ENCODE measurements at places on chromosomes 4 and X.

GRCh38 chr4:121164291-121164690 lies at the start of gene TNIP3:
TNIP3 (minus strand) TSS chr4:121164321; CDS start chr4:121164125, 196 bp downstream.
- no peak for DNase-seq

DNA sequence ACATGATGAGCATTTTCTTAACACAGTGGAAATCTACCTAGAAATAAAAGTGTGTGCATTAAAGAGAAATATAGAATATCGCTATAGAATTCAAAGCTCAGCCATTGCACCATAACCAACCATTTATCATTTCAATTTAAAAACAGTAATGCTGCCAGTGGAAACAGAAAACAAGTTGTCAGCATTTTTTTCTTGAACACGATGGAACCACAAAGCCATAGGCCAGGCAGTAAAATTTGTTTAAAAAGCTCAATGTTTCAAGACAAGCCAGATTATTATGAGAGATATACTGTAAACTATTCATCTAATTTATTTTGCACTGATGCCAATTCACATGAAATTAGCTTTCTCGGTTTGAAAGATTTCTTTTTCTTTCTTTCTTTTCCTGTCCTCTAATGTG lies 46.7 kb upstream of the NRK start:
- no peak for DNase-seq

GRCh38 chr4:48944252-48944651 lies 37.7 kb upstream of the OCIAD2 start:
- DNase-seq = no peak

DNA sequence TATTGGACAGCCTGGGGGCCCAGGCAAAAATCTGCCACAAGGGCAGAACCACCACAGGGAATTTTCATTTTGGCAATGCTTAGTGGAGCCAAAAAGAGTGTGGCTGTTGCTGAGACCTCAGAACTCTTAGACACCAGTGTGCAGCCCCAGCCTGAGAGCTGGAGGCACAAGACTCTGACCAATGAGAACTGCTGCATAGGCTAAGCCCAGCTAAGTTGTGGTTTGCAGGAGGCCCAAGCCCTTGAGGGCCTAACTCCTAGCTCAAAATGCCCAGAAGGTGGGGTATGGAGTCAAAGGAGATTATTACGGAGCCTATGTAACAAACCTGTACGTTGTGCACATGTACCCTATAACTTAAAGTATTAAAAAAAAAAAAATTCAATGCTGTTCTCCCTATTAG lies 296.7 kb downstream of the TRAM1L1 start:
- DNase-seq = no peak

GRCh38 chr4:7351014-7351413 lies 83.7 kb downstream of the PSAPL1 start:
- no peak for DNase-seq

DNA sequence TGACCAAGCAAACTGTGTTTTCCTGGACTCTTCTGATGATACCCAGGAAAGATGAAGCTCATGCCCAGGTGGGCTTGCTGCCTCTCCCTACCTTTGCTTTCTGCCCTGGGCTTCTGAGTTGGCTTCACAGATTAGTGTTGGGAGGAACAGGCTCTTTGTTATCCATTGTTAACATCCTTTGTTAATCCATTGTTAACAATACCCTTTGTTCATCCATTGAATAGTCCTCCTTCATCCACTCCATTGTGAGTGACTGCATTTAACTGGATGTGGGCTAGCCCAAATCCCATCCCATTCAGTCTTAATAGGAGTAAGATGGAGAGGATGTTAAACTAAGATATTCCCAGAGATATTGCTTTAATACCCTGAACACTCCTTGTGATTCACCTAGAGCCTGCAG lies 199.0 kb upstream of the LNX1 start:
- DNase-seq = no peak

- DNase-seq = no peak
Observed at GRCh38 chr4:185151296-185151695, 8.2 kb downstream of the SLC25A4 start.

GRCh38 chr4:184722798-184723197 lies 11.1 kb downstream of the CENPU start:
- DNase-seq = no peak

- DNase-seq = no peak
Observed at GRCh38 chr4:99572527-99573240, 1.9 kb upstream of the MTTP start.

GRCh38 chr4:108204518-108204917 lies 35.8 kb upstream of the LEF1 start:
- no peak for DNase-seq

GRCh38 chrX:100928660-100929613 lies at the start of gene XKRX:
XKRX (minus strand) TSS chrX:100928917; CDS start chrX:100928304, 613 bp downstream.
- no peak for DNase-seq

DNA sequence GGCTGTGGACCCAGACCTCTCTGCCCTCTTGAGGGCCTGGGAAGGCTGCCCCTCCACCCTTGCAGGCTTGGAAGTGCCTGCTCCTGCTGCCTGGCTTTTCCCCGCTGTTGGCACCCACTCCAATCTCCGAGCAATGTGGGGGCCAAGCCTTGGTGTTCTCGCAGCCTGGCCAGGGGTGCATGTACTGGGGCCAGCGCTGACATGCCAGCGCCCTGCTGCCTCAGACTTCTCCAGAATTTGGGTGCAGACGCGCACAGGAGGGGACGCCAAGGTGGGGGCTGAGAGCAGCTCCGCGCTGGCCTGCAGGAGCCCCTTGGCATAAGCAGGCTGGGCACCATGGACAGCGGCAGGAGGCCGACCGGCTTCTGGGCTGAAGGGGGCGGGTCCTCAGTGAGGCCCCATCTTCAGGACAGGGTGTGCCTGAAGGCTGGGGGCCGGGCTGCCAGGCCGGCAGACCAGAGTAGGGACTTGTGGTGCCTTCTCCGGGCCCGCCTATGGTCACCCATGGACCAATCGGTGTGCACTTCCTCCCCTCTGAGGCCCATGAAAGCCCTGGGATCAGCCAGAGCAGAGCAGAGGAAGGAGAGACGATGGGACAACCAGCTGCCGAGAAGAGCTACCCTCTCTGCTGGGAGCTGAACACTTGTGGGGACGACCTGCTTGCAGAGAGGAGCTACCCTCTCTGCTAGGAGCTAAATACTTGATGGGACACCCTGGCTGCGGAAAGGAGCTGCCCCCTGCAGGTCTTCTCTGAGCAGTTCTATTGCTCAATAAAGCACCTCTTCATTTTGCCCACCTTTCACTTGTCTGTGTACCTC lies 118.3 kb downstream of the DNAAF6 start:
- DNase-seq = no peak

- no peak for DNase-seq
Observed at GRCh38 chrX:37812110-37812509, 32.3 kb downstream of the CYBB start.

DNA sequence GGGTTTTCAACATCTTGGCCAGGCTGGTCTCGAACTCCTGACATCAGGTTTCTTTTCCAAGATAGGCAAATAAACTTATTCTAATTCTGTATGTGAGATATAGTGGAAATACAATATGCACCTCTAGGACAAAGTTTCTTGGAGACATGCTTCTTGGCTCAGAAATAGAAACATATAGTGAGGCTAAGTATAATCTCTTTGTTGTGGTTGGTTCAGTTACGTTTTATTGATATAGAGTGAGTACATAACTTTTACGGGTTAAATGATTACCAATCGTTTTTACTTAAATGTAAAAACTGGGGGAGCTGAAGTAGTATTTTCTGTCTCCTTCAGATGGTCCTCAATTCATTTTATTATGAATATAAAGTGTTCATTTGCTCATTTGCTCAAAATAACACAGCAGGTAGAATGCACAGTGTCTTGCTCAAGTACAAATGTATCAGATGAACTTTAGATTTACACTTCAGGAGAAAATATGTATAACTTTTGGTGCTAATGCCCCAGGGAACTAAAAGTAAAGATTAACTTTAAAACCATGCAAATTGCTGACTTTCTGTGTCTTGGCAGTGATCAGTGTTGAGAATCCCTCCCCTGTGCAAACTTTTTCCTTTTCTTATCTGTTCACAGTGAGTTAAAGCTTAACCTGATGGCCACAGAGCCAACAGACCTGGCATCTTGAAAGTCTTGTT lies 77.6 kb downstream of the AFF1 start:
- DNase-seq = no peak

GRCh38 chr4:31803526-31804195 lies 1083.5 kb downstream of the PCDH7 start:
- DNase-seq = no peak

DNA sequence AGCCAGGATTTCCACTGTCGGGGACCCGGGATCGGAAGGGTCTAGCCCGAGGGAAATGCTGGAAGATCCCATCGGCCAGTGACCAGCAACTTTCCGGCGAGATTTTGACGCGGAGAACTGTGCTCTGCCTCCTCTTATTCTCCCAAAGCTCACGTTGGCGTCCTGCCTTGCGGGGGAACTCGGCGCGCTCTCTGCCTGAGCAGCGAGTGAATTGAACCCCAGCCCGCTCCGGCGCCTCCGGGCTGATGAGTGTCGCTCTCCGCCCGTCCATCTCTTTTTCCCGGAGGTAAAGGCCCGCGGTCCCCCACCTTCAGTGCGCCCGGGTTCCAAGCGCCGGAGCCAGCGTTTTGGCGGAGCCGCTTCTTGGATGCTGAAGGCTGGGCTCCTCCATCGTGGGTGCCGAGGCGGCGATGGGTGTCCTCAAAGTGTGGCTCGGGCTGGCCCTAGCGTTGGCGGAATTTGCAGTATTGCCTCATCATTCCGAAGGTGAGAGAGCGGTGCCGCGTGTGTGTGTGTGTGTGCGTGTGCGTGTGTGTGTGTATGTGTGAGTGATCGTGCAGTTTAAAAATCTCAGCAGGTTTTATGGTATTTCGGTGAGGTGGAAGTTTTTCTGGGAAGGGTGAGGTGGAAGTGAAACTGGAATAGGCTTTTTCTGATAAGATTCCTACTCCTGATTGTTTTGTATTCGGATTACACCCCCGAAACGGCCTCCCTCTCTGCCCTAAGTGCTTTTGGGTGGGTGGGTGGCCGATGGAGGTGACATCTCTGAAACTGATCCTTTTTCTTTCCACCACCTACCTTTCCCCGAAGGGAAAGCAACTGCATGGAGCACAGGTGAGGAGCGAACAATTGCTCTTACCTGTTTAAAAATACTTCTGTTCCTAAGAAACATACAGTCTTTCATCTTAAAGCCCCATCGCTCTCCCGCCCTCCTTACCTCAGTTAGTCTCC lies 752 bp downstream of the FRAS1 start:
- DNase-seq = no peak

DNA sequence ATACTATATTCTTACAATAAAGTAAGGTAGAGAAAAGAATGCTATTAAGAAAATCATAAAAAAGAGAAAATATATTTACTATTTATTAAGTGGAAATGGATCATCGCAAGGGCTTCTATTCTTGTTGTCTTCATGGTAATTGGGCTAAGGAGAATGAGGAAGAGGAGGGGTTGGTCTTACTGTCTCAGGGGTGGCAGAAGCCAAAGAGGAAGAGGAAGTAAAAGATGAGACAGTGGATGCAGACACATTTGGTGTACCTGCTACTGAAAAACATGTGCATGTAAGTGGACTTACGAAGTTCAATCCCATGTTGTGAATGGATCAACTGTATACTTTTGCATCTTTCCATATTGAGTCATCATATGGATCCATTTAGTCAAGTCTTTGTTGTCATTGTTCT lies 1502.1 kb upstream of the ADGRL3 start:
- no peak for DNase-seq

DNA sequence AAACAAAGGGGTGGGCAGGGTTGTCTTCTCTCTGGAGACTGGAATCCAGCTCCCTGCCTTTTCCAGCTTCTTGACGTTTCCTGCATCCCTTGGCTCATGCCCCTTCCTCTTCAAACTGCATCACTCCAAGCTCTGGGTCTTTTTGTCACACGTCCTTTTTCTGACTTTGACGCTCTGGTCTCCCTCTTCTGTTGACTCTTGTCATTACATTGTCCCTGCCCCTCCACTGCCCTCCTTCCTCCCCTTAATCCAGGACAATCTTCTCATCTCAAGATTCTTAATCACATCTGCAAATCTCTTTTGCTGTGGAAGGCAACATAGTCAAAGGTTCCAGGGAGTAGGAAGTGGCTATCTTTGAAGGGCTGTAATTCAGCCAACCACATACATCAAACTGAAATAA lies 178.3 kb downstream of the TMA16 start:
- DNase-seq = no peak

DNA sequence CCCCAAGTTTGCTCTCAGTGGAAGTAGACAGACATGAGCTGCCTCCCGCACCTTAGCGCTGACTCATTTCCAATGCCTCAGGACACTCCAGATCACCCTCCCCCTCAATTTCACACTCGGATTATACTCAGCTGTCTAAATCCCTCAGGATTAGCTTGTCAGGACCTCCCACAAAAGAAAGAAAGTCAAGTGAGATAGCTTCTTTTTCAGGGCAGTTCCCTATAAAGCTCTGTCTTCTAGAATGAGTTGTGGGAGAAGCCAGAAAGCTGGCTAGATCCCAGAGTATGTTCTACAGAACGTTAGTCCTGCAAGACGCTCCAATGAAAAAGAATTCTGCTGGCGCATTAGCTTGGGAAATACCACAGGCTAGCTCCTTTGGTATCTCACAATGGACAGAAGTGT lies 51.2 kb upstream of the MTNR1A start:
- no peak for DNase-seq

Measured in HS-5 (cell line).